HFF-Myc (cell line): ENCODE measurements at places on chromosomes 4 and X.

GRCh38 chr4:56746639-56747038 lies 65.5 kb upstream of the HOPX start:
- DNase-seq: no peak

GRCh38 chr4:71211748-71212147 lies 127.1 kb upstream of the SLC4A4 start:
- no peak for DNase-seq

GRCh38 chr4:79977131-79977840 lies 95.7 kb downstream of the ANTXR2 start:
- no peak for DNase-seq

DNA sequence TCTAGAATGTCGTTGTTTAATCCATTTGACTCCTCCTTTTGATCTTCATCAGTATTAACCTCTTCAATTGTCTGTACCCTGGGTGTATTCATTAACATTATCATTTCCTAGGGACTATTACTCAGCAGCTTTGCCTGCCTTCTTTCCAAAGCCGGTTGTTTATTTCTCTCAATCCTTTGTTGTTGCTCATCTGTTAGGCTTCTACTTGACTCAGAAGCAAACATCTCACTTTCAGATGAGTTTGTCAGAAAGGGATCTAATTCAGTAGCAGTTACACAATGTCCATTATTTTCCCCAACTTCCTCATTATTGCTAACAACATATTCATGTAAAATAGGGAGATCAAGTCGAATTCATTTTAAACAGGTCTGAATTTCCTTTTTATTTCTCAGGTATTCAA lies 22.1 kb upstream of the HSD17B10 start:
- no peak for DNase-seq

GRCh38 chr4:125254106-125254505 lies 60.6 kb upstream of the FAT4 start:
- DNase-seq: no peak

GRCh38 chrX:140572724-140573123 lies 67.9 kb upstream of the SOX3 start:
- DNase-seq: no peak

- DNase-seq: no peak
Observed at GRCh38 chr4:16066586-16067128, 17.2 kb downstream of the PROM1 start.

- no peak for DNase-seq
Observed at GRCh38 chrX:53440621-53441517, 6.7 kb upstream of the HSD17B10 start.

- DNase-seq: no peak
Observed at GRCh38 chrX:51332188-51332942, at the start of gene NUDT10. TSS of gene NUDT10 (plus strand) at chrX:51332822. CDS start at chrX:51332966, 144 bp downstream.

- no peak for DNase-seq
Observed at GRCh38 chr4:100367451-100367850, 150.4 kb downstream of the EMCN start.

DNA sequence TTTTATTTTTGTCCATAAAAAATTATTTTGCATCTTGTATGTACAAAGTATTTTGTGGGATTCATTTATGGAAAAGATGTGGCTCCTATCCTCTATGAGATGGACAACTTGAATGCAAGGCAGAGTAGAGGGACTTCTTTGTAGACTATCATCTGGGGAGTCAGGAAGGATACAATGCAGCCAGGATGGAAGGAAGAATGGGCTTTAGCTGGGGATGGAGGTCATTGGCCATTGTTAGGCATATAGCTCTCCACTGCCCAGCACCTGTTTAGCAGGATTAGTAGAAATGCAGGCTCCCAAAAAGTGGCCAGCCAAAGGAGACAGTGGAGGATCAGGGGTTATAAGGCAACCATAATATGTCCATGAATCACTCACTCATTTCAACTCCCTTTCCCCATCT lies 5.1 kb upstream of the TLL1 start:
- no peak for DNase-seq

DNA sequence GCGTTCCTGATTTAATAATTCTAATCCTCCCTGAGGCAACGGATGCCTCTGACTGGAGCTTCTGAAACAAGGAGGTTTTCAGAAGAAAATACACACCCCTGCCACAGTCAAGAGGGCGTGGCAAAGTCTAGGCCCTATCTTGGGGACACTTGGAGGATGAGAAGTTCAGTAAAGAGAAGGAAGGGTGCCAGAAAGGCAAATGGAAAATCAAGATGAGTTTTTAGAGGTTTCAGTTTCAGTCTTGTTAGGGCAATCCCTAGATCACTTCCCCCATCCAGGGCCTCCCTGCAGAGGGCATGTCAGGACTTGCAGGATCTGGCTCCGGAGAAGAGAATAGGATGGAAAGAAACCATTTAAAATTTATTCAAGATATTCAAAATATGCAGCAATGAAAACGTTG lies 28.5 kb upstream of the FGF2 start:
- DNase-seq: peak; percentile 93

- DNase-seq: no peak
Observed at GRCh38 chr4:126268106-126268505, 953.4 kb downstream of the FAT4 start.

GRCh38 chrX:17475449-17476217 lies 100.6 kb downstream of the NHS start:
- no peak for DNase-seq
